Transverse colon (tissue), 4 donors: ENCODE measurements at places on chromosomes 3 and 15. TPM values are rescaled to one million over a fixed set of nuclear protein-coding genes. Genes with fewer than 3 reads are reported as not detected.

DNA sequence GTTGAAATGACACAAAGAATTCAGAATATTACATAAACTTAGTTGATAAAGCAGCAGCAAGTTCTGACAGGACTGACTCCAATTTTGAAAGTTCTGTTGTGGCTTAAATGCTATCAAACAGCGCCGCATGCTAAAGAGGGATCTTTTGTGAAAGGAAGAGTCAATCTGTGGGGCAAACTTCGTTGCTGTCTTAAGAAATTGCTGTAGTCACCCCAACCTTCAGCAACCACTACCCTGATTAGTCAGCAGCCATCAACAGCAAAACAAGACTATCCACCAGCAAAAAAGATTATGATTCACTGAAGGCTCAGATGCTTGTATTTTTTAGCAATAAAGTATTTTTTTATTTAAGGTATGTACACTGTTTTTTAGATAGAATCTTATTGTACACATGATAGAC, 14.2 kb downstream of the CRBN start:
- no peak overlapping the region for H3K27ac ChIP-seq
- H3K36me3 ChIP-seq = peaks cover 58% of the 10 kb centered on the region
- no peak for DNase-seq
- H3K4me1 ChIP-seq = no peaks in the 10 kb centered on the region
- H3K4me3 ChIP-seq = no peak overlapping the region
- no peaks in the 10 kb centered on the region for H3K27me3 ChIP-seq

- peak overlapping the region; percentile 93 for H3K4me3 ChIP-seq
- peak overlapping the region; percentile 93 for H3K27ac ChIP-seq
- DNase-seq = no peak
- peaks cover 24% of the 10 kb centered on the region for H3K4me1 ChIP-seq
- no peaks in the 10 kb centered on the region for H3K36me3 ChIP-seq
- peaks cover 5% of the 10 kb centered on the region for H3K27me3 ChIP-seq
These were observed 1.0 kb upstream of the CRYBG3 start for GRCh38 chr3:97820780-97821179.

The SV2B gene
- 2.5 TPM for total RNA-seq

The SLC9C1 gene
- not detected for total RNA-seq

The GHRL gene
- total RNA-seq = not detected

The SI gene
- 24.8 TPM for total RNA-seq

GRCh38 chr3:172564499-172564898, 41.3 kb upstream of the TNFSF10 start:
- peaks cover 48% of the 10 kb centered on the region for H3K4me1 ChIP-seq
- no peaks in the 10 kb centered on the region for H3K36me3 ChIP-seq
- no peak for DNase-seq
- peak overlapping the region; percentile 77 for H3K27ac ChIP-seq
- H3K27me3 ChIP-seq = no peaks in the 10 kb centered on the region
- no peak overlapping the region for H3K4me3 ChIP-seq

GRCh38 chr15:70210076-70210475, 112.4 kb upstream of the TLE3 start:
- H3K4me3 ChIP-seq = no peak overlapping the region
- no peak for DNase-seq
- no peaks in the 10 kb centered on the region for H3K36me3 ChIP-seq
- H3K27ac ChIP-seq = no peak overlapping the region

The ITIH3 gene
- not detected for total RNA-seq

DNA sequence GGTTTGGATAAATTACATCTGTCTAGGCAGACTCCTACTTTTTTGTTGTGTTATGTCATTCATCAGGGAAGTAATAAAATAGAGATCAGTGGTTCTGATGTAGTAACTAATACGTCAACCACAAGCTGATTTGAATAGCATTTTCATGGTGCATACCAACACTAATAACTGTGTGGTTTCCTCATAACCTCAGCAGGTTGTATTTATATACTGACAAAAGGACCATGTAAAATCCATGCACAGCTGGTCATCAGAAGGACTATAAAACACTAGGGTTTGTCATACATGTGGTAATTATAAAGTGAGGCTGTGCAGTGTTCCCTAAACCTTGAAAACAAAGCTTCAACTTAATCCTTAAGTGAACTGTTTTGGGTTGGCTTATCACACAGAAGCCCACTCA, 216.8 kb upstream of the RBMS3 start:
- no peaks in the 10 kb centered on the region for H3K4me1 ChIP-seq
- no peaks in the 10 kb centered on the region for H3K27me3 ChIP-seq
- no peak overlapping the region for H3K27ac ChIP-seq
- H3K36me3 ChIP-seq = no peaks in the 10 kb centered on the region
- DNase-seq = no peak

The EIF2B5 gene
- total RNA-seq = 45.1 TPM

DNA sequence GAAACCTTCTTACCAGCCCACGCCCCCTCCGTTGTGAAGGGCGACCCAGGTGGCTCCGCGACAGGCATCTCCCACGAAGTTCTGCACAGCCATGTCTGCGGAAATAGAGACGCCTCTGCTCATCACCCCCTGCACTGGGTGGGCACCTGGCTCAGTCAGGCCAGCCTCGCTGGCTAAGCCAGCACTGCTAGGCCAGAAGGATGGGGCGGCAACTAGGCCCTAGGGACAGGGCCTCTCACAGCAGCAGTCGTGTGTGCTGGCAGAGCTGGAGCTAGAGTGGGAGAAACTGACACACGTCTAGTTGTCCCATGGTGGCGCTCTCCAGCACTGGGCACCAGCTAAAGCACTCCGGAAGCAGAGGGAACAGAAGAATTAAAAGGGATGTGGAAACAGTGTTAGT, 12.5 kb upstream of the ZXDC start:
- no peaks in the 10 kb centered on the region for H3K27me3 ChIP-seq
- H3K4me1 ChIP-seq = no peaks in the 10 kb centered on the region
- H3K36me3 ChIP-seq = no peaks in the 10 kb centered on the region
- no peak overlapping the region for H3K27ac ChIP-seq
- H3K4me3 ChIP-seq = no peak overlapping the region

DNA sequence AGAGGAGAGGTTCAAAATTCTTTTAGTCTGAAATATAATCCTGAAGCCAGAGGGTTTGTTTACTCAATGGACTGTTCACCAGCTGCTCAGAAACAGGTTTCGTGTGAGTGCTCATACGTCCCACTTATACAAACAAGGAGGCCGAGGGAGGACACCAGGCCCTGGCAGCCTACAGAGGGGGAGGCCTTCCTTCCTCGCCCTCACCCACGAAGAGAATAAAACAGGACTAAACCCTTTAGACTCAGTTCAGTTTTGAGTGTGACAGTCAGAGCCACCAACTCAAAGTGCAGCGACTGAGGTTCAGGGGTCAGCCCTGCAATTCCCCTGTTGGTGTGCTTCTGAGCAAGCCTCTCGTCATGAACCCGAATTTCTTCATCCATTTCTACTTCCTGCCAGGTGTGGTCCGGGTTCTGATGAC, 17.3 kb downstream of the FAM174B start:
- H3K27me3 ChIP-seq = no peaks in the 10 kb centered on the region
- H3K36me3 ChIP-seq = no peaks in the 10 kb centered on the region
- peak; percentile 23 for DNase-seq
- peak overlapping the region; percentile 75 for H3K27ac ChIP-seq
- H3K4me1 ChIP-seq = peaks cover 20% of the 10 kb centered on the region

DNA sequence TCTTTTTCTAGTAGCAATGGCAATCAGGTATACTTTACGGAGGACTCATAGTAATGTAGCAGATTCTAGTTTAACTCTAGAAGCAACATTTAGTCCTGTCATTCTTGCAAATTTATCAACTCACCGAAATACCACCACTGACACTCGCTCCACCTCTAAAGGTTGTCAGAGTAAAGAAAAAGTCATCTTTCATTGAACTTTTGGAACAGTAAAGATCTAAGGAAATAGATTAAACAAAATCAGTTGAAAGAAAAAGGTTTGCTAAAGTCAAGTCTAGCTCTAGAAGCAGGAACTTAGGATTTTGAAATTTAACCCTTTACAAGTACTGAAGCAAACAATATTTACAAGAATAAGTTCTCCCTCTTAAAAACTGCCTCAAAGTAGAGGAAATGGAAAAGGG, 8.7 kb downstream of the ATP8B4 start:
- DNase-seq = no peak
- H3K4me1 ChIP-seq = no peaks in the 10 kb centered on the region
- no peaks in the 10 kb centered on the region for H3K36me3 ChIP-seq
- no peak overlapping the region for H3K4me3 ChIP-seq
- no peaks in the 10 kb centered on the region for H3K27me3 ChIP-seq
- peak overlapping the region; percentile 24 for H3K27ac ChIP-seq

The FANCD2OS gene
- not detected for total RNA-seq

DNA sequence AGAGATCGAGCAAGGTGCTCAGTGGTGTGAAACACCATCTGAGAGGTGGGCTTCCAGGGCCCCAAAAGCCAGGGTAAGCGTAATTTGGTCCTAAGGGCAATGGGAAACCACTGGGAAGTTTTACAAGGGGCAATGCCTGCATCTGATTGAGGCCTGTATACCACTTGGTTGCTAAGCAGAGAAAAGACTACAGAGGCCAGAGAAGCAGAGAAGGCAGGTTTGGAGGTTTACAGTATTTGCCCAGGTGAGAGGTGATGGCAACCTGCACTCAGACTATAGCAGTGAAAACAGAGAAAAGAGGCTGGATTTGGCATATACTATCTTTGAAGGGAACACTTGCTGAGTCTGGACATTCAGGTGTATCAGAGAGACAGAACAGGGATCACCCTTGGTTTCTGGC, 133.5 kb upstream of the FAM3D start:
- no peaks in the 10 kb centered on the region for H3K27me3 ChIP-seq
- no peaks in the 10 kb centered on the region for H3K36me3 ChIP-seq
- no peak overlapping the region for H3K4me3 ChIP-seq
- no peak overlapping the region for H3K27ac ChIP-seq
- H3K4me1 ChIP-seq = peaks cover 2% of the 10 kb centered on the region
- no peak for DNase-seq

GRCh38 chr3:76024640-76025039, 239.3 kb upstream of the ZNF717 start:
- H3K4me1 ChIP-seq = no peaks in the 10 kb centered on the region
- DNase-seq = no peak
- no peaks in the 10 kb centered on the region for H3K27me3 ChIP-seq
- H3K4me3 ChIP-seq = no peak overlapping the region

DNA sequence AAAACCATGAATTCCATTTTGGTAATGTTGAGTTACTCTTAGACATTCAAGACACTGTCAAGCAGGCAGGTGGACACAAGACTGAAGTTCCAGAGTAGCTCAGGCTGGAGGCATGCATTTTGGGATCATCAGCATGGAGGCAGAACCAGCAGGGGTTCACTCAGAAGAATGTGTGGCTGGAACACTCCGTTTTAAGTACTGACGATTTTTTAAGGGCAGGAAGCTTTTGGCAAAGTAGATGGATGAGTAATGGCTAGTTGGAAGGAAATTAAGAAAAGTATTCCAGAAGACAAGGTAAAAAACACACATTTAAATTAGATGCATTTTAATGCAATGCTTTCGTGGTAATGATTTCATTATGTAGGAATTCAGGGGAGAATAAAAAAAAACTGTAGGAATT, 420.4 kb downstream of the ROBO2 start:
- H3K36me3 ChIP-seq = no peaks in the 10 kb centered on the region
- DNase-seq = no peak
- no peaks in the 10 kb centered on the region for H3K4me1 ChIP-seq
- H3K4me3 ChIP-seq = no peak overlapping the region
- no peaks in the 10 kb centered on the region for H3K27me3 ChIP-seq
- no peak overlapping the region for H3K27ac ChIP-seq

The LEO1 gene
- total RNA-seq = 31.4 TPM

DNA sequence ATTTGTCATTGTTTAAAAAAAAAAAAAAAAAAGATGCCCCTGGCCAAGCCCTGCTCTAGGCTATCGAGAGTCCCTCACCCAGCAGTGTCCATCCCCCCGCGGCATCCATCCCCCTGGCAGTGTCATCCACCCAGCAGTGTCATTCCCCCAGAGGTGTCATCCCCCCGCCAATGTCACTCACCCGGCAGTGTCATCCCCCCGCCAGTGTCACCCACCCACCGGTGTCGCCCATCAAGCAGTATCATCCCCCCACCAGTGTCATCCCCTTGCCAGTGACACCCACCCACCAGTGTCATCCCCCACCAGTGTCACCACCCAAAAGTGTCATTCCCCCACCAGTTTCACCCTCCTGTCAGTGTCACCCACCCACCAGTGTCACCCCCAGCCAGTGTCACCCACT, 99.3 kb upstream of the PRR20G start:
- no peak overlapping the region for H3K27ac ChIP-seq
- H3K4me3 ChIP-seq = no peak overlapping the region
- no peaks in the 10 kb centered on the region for H3K4me1 ChIP-seq
- DNase-seq = no peak

GRCh38 chr15:25545017-25545416, 106.2 kb upstream of the UBE3A start:
- DNase-seq = no peak
- H3K4me1 ChIP-seq = no peaks in the 10 kb centered on the region
- H3K4me3 ChIP-seq = no peak overlapping the region
- no peak overlapping the region for H3K27ac ChIP-seq
- no peaks in the 10 kb centered on the region for H3K27me3 ChIP-seq
- H3K36me3 ChIP-seq = no peaks in the 10 kb centered on the region

The CP gene
- 0.80 TPM for total RNA-seq

- no peak overlapping the region for H3K4me3 ChIP-seq
- H3K36me3 ChIP-seq = no peaks in the 10 kb centered on the region
- H3K4me1 ChIP-seq = no peaks in the 10 kb centered on the region
- H3K27ac ChIP-seq = no peak overlapping the region
These were observed 418.9 kb upstream of the TPRG1 start for GRCh38 chr3:188752850-188753249.

DNA sequence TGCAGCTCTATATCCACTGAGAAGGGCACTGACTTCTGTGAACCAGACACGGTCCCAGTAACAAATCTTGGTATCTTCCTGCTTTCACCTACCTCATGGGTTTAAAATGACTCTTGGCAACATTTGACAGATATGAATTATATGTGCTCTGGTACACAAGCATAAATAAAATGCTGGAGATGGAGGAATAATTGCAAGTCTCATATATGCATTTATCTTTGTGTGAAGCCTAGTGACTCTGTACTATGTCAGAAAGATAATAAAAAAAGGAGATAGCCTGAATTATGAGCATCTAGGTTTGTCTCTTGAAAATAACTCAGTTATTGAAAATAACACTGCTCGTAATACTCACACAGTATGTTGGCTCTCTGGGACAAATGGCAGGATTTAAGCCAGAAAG, 167.1 kb upstream of the CRBN start:
- no peaks in the 10 kb centered on the region for H3K27me3 ChIP-seq
- no peak for DNase-seq
- no peak overlapping the region for H3K4me3 ChIP-seq
- H3K36me3 ChIP-seq = no peaks in the 10 kb centered on the region
- no peak overlapping the region for H3K27ac ChIP-seq
